Sigmoid colon (tissue), 7 donors: ENCODE measurements at places on chromosomes 1 and 21. TPM values are rescaled to one million over a fixed set of nuclear protein-coding genes. Genes with fewer than 3 reads are reported as not detected.

GRCh38 chr1:60283690-60284089 lies 210.1 kb upstream of the C1orf87 start:
- DNase-seq = no peak

SYTL1 gene
- 1.5 TPM for total RNA-seq

LCE2C gene
- total RNA-seq = not detected

TMEM125 gene
- total RNA-seq = not detected

DNA sequence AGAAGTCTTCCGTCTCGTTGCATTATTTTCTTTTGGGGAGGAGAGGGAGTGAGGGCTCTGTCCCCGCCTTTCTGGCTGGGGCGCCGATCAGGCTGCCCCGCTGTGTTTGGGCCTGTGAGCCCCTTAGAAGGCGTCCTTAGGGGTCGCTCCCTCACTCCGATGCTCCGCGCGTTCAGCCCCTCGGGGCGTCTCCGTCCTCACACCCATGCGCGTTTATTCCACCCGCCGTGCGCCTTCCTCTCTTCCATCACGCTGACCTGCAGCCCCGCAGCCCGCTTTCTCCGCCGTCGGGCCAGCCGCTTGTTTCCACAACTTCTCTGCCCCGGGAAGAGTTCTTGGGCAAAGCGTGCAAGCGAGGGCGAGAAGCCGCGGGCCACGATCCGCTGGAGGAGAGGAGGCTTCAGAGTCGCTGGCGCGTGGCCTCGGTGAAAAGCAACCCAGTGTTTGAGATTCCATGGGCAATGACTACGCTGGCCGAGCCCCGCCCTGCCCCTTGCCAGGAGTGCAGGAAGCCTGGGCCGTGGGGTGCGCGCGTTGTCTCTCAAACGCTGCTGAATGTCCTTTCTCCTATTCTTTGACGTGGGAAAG lies 27.7 kb downstream of the TRIM11 start:
- peak; percentile 69 for DNase-seq

LCE1F gene
- not detected for total RNA-seq

- no peak for DNase-seq
Observed at GRCh38 chr1:152034654-152035538, 1.9 kb downstream of the S100A11 start.

DNA sequence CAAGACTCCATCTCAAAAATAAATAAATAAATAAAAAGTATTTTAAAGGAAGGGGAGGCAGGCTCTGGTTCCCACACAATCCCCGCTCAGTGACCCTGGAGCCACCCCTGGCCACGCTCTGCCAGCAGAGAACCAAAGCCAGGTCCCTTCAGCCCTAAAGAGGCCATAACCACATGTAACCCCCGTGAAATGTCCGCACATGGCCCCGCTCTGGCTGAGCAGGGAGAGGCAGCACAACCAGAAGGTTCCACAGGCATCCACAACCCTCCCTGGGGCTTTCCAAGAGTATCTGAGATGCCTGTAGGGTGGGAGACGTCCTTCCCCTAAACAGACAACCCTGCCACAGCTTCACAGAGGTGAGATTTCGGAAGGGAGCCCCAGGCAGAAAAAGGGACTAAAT lies 1.4 kb upstream of the ARF1 start:
- peak; percentile 64 for DNase-seq
